ENCODE measurements at places on chromosomes 11 and 22.
A peak's percentile ranks its signal among the peaks of the same experiment; 100 is the strongest.

GRCh38 chr22:30694640-30695350 is at the start of gene OSBP2:
Gene OSBP2 (plus strand): TSS chr22:30694874. CDS start chr22:30694910, 36 bp downstream.
- peak; percentile 92 for DNase-seq

DNA sequence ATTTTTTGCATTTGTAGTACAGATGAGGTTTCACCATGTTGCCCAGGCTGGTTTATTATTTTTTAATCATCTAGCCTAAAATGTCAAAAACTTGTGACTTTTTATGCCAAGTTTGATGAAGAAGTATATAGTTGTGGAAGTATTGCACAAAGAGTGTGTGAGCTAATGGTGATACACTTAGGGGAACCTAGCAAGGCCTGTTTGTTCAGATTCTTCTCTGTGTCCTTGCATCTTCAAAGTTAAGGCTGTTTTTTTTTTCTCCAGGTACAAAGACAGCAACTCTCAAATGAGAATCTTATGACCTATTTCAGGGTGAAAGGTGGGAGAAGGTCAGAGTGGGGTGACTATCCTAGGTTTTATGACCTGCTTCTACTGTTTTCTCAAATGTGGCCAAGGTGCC is 7.3 kb downstream of the SLCO2B1 start:
- DNase-seq: no peak

- no peak for DNase-seq
These were observed 69.8 kb downstream of the PRR5L start for GRCh38 chr11:36365907-36366306.

DNA sequence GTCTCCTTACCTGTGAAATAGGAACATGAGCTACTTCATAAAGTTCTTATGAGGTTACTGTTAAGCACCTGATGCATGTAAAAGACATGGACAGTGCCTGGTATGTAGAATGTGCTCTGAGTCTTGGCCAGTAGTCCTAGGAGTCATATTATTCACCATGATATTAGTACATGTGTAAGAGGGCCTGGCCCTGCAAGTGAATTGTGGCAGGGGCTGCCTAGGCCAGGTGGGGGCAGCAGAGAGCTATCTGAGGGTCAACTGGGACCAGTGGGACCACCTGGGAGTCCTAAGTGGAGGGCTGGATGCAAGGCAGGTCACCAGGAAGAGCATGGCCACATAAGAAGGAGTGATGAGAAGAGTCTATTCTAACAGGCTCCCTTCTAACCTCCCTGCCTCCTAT is 529.5 kb downstream of the SOX6 start:
- no peak for DNase-seq

- no peak for DNase-seq
These were observed 320.7 kb downstream of the TMEM135 start for GRCh38 chr11:87358461-87358860.

DNA sequence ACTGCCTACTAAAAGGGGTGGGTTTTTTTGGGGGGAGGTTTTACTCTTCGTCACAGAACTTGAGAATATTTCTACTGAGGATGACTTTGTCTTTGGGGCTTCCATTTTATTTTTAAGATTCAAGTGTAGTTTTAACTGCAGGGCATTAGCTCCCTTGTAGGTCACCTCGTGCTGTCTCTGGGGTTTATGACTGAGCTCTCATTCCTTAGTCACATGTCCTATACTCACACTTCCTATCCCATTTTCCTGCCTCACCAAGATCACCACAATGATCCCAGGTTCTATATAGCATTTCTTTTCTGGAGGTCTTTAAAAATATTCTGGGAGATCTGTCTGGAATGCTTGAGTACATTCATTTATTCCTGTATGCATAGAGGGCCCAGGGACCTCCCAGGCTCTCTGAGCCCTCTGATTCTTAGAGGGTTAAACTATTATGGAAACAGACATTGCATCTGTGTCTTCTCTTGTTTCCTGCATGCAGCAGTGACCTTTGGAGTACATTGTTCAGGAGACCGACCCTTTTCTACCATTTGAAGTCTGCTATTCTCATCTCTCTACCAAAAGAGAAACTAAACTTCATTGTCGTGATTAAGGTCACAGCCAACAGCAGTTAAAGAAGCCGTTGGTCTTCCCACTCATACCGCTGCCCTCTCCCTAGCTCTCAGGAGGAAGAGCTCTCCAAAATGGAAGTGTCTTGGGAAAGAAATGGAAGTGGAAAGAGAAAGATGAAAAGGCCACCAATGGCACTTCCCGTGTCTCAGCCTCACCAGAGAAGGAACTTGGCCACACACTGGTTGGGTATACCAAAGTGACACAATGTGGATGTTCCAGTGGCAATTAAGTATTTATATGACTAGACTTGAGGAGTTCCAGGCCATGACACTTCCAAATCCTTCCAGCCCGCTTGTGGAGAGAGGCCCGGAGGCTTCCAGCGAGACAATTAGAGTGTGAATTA is 77.5 kb downstream of the ZBTB16 start:
- no peak for DNase-seq

DNA sequence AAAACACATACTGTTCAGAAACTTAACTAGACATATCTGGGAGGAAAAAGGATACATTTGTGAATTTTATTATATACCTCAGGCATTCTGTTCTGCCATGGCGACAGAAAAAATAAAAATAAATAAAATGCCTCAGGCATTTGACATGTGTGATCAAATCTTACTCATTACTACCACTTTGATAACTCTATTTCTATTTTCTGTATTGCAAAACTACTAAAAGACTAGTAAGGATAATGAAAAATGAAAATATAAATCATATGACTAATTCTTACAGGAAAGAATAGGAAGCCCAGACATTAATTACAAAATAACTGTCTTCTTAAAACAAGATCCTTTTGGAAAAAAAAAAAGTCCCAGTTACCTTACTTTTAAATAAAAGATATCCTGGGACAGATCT is 5.3 kb downstream of the PICALM start:
- DNase-seq: no peak

GRCh38 chr22:47213571-47214230 is 451.3 kb downstream of the TBC1D22A start:
- DNase-seq: no peak

DNA sequence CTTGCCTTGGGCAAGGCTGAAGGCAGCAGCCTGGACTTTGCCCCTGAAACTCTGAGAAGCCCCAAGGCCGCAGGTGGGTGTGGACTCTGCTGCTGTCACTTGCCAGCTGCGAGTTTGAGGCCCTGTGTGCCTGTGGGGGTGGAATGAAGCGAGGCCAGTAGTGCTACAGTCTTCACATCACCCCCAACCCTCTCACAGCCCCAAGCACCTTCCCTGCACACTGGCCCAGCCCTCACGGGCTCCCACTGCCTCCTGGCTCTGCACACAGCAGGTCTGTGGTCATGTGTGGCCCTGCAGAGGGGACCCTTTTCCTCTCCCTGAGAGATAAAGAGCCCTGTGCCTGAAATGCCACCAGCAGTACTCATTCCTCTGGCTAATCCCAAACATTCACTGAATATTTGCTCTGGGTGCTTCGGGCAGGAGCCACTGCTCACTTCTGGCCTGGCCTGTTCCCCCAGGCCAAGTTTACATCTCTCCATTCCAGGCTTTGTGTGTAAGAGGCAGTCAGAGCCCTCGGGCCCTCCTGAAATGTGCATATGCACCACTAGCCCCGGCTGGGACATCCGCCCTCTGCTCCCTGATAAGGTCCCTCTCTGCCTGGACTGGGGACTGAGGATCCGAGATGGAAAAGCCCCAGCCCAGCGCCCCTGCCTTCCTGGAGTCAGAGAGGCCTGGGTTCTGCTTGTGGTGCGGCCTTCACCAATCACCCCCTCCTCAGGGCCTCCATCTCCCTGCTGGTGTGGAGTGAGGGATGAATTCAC is 17.7 kb downstream of the MGAT3 start:
- peak; percentile 73 for DNase-seq

- peak; percentile 62 for DNase-seq
These were observed 89.7 kb upstream of the SHISAL1 start for GRCh38 chr22:44402196-44403111.

- DNase-seq: no peak
These were observed 598.8 kb downstream of the NTM start for GRCh38 chr11:131969261-131969660.

- no peak for DNase-seq
These were observed 48.2 kb upstream of the CCDC134 start for GRCh38 chr22:41752011-41752970.

DNA sequence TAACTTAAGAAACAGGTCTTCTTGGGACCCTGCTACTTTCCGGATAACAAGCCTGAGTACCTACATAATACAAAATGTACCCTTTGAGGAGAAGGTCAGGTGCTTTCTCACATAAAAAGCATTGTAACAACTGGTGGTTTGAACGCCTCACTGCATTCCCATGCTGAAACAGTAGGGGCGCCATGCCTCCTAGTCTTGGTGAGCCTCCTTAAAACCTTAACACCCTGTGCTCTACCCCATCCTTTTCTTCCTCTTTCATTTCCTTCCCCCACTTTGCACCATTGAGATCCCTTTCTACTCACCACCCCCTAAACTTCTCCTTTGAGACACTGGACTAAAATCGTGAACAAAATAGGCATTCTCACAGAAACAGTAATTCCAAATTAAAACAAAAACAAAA is 729.3 kb downstream of the NTM start:
- DNase-seq: no peak

GRCh38 chr11:9078113-9079086 is 13.0 kb downstream of the SCUBE2 start:
- DNase-seq: no peak

GRCh38 chr11:14454861-14455632 is 44.6 kb downstream of the COPB1 start:
- DNase-seq: no peak

- DNase-seq: no peak
These were observed 12.5 kb upstream of the TMPRSS6 start for GRCh38 chr22:37121887-37122591.

- DNase-seq: no peak
These were observed 112.2 kb downstream of the NECTIN1 start for GRCh38 chr11:119616586-119617339.

- no peak for DNase-seq
These were observed 75.4 kb downstream of the TRIM29 start for GRCh38 chr11:120062561-120062930.
